ENCODE measurements at places on chromosomes 12 and 14. TPM values are rescaled to one million over a fixed set of nuclear protein-coding genes. Genes with fewer than 3 reads are reported as not detected.

- H3K4me3 ChIP-seq = no peak overlapping the region
- no peaks in the 10 kb centered on the region for H3K36me3 ChIP-seq
- H3K4me1 ChIP-seq = no peaks in the 10 kb centered on the region
Observed at GRCh38 chr12:117803001-117803400, 165.8 kb downstream of the KSR2 start.

- H3K4me1 ChIP-seq = peaks cover 10% of the 10 kb centered on the region
- H3K27ac ChIP-seq = peak overlapping the region; percentile 15
- DNase-seq = peak; percentile 52
- peaks cover 68% of the 10 kb centered on the region for H3K36me3 ChIP-seq
- no peak overlapping the region for H3K4me3 ChIP-seq
Observed at GRCh38 chr12:131720921-131721320, 10.0 kb downstream of the SFSWAP start.

DNA sequence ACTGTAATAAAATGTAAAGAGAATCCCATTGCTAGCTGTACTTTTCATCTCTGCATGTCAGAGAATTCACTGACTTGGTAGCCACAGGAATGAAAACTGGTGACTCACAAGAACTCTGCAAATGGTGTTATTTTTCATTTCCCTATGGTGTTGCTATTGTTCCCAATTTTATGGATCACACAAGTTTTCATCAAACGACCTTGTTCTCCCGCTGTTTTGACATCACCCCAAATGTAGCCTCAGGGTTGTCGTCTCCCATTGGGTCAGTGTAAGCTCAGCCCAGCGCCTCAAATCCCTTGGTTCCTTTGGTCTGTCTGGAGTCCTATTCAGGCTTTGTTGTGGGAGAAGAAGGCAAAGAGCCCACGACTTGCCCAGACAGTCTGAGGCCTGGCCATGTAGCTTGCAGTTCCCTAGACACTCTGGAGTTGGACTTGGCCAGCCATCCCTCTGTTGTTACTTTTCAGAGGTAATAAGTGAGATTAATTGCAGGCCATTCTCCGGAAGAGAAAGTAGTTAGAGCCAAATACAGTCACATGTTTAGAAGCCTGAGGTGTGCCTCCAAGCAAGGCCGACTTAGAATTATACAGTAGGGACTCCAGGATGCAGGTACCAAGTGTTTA is 159.2 kb downstream of the TGFB3 start:
- no peaks in the 10 kb centered on the region for H3K27me3 ChIP-seq
- H3K4me1 ChIP-seq = peaks cover 33% of the 10 kb centered on the region
- DNase-seq = peak; percentile 89
- peaks cover 6% of the 10 kb centered on the region for H3K36me3 ChIP-seq
- H3K27ac ChIP-seq = peak overlapping the region; percentile 95

Gene GLIPR1
- total RNA-seq = 83.2 TPM

Gene ANKRD33
- not detected for total RNA-seq

All from osteoblast (primary cell).